ENCODE measurements at places on chromosomes 5 and 9.
A peak's percentile ranks its signal among the peaks of the same experiment; 100 is the strongest.

DNA sequence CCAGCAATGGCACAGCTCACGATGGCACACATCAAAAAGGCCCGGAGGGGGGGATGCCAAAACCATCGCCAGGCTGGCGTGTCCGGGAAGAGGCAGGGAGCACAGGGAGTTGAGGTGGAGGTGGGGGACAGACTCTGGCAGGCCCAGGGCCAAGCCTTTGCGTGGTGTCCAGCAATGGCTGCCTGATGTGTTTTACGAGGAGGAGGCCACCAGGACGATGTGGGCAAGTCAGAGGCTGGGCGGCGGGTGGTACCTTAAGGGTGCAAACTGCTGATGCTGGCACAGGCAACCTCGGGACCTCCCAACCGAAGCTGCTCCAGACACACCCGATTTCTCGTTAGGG lies 4.7 kb downstream of the VAV2 start:
- no peak for DNase-seq

GRCh38 chr5:36397901-36398536 lies 96.3 kb upstream of the RANBP3L start:
- DNase-seq, result peak; percentile 20

DNA sequence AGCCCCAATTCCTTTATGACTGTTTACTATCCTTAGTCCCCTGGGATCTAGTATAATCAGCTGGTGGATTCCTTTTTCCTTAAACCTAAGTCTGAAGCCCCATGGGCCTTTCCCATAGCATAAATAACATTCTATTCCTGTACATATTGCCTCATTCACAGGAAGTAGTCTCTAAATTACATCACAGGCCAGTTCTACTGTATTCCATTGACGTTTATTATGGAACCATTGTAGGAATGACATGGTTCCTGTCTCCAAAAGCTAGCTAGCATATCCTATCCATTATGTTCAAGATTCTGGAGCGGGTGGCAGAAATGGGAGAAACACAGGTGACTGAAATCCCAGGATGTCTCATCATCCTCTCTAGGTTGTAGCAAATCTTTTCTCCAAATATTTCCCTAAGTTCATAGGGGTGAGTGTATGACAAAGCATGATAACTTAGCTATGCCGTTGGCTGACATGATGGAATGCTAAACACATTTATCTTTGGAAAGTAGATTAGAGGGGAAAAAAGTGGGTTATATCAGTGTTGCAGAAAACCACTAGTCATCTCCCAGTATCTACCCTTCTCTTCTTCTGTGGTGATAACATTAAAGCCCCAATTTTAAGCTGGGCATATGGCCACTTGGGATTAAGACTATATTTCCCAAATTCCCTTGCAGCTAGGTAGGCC lies 140.1 kb downstream of the FGF1 start:
- DNase-seq, result no peak

- DNase-seq, result no peak
These were observed 15.0 kb downstream of the HMMR start for GRCh38 chr5:163475411-163475810.

GRCh38 chr9:107274096-107274495 lies 9.0 kb upstream of the RAD23B start:
- DNase-seq, result no peak

DNA sequence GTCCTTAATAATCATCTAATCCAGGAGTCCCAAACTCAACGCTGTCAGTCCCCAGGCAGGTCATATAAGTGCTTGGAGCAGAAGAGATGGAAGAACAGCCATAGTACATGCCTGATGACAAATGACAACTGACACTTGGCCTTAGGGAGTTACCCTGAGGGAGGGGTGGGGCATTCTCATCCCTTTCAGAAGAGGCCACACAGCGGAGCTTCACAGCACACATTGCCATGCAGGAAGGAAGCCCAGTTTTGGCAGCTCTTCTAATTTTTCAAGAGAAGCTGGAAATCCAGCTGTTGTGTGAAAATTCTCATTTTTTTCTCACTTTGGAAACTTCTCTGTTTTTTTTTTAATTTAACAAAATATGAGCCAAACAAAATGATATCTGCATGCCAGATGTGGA lies 89.0 kb downstream of the ASTN2 start:
- DNase-seq, result no peak

- no peak for DNase-seq
These were observed 70.6 kb downstream of the TMEM252 start for GRCh38 chr9:68470067-68470466.

Data from HepG2 (cell line).